ENCODE measurements at places on chromosomes 5 and 9.

DNA sequence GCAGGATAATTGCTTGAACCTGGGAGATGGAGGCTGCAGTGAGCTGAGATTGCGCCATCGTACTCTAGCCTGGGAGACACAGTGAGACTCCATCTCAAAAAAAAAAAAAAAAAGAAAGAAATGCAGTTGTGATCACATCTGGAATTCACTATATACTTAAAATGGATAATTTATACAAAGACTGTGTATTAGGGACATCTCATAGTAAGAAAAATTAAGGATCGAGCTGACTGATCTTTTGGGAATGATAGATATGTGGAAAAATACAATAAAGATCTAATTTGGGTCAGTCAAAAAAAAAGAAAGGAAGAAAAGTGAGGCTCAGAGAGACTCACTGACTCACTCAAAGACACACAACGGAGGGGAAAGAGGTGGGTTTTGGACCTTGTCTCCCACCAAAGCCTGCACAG, 73.2 kb upstream of the STXBP1 start:
- DNase-seq, result no peak

GRCh38 chr5:5139336-5139776, 774 bp upstream of the ADAMTS16 start:
- no peak for DNase-seq

- DNase-seq, result peak; percentile 12
These were observed 66.7 kb downstream of the PCDH1 start for GRCh38 chr5:141811287-141812155.

GRCh38 chr9:70160686-70161600, 97.8 kb upstream of the SMC5 start:
- no peak for DNase-seq

DNA sequence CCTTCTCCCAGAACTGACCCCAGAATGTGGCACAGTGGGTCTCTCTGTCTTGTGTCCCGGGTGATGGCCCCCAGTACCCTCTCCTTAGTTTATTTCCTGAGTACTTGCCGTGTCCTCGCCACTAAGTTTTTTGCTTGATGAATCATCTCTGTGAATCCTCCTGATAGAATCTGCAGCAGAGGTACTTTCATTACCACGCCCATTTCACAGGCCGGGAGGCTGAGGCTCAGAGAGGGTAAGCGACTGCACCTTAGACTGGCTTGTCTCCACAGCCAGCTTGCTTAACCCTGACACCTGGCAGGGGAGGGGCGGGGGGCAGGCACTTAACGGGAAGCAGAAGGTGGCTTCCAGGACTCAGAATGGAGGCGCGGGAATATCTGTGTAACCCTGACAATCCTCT, 7.9 kb upstream of the IER5L start:
- no peak for DNase-seq

- no peak for DNase-seq
These were observed 9.7 kb downstream of the OMD start for GRCh38 chr9:92414566-92414965.

- no peak for DNase-seq
These were observed 197.6 kb upstream of the MEF2C start for GRCh38 chr5:89080467-89081116.

DNA sequence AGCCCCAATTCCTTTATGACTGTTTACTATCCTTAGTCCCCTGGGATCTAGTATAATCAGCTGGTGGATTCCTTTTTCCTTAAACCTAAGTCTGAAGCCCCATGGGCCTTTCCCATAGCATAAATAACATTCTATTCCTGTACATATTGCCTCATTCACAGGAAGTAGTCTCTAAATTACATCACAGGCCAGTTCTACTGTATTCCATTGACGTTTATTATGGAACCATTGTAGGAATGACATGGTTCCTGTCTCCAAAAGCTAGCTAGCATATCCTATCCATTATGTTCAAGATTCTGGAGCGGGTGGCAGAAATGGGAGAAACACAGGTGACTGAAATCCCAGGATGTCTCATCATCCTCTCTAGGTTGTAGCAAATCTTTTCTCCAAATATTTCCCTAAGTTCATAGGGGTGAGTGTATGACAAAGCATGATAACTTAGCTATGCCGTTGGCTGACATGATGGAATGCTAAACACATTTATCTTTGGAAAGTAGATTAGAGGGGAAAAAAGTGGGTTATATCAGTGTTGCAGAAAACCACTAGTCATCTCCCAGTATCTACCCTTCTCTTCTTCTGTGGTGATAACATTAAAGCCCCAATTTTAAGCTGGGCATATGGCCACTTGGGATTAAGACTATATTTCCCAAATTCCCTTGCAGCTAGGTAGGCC, 140.1 kb downstream of the FGF1 start:
- DNase-seq, result no peak

DNA sequence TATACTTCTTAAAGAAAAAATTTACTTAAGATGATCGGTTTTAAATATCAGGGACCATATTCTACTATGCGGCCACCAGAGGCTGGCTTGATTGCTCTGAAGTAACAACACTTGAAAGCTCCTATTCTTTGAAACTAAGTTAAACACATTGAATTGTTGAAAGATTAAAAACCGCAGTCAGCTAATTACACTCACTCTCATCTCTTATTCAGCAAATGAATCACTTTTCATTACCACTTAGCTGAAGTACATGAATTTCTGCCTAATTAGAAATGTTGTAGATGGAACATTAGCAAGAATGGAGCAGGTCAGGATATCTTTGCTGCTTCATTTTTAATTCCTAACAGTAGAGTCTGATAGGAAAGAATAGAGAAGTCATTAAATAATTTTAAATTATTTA, 42.3 kb downstream of the LSM11 start:
- no peak for DNase-seq

DNA sequence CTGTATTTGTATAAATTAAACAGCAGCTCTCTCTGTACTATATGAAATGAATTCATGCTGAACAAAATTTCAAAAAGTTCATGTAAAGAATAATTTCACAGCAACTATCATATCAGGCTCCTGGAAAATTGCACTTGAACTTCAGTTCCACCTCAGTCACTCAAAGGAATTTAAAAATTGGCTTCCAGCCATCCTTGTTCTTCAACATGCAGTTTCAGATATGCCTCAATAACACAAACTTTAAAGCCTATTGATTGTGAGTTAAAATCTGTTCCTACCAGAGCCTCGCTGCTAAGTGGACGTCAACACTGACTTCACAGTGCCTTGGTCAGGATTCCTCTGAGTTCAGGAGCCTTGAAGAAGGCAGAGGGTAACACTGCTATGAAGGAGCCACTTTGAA, 418.7 kb upstream of the WWC1 start:
- no peak for DNase-seq

DNA sequence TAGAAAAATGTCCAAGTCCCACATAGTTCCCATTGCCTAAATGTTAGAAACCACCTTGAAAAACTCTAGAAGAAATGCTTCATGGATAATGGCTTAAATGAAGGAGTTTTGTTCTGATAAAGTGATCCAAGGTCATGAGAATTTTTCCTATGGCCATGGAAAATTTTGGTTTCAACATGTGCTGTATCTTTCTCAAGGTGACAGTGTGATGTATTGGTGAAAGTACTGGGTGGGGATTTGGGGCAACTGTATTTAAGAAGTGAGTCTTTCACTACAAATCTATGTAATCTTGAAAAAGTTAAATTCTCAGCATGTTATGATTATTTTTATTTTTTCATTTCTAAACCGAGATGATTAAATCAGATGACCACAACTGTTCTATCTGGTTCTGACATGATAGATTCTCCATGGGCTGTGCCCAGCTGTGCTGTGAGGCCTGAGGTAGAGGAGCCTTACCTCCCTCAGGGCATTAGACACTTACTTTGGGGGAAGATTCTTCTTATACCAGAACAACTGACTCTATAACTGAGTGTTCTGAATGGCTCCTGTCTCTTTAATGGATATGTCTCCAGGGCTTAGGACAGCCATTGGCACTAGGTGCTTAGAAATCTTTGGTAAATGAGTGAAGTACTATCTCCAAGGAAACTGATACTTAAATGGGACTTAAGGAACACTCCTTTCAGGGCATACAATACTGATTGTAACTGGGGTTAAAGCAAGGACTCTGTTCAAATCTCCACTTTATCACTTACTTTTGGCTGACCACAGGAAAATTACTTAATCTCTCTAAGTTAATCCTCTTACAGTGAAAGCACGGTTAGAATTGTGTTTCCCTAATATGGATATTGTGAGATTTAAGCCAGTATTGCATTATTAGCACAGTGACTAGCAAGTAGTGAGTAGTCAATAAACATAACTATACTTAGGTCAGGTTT, 397.4 kb upstream of the MEF2C start:
- DNase-seq, result no peak

GRCh38 chr9:123761905-123762605, 167.9 kb downstream of the DENND1A start:
- DNase-seq, result no peak

- no peak for DNase-seq
These were observed 323.4 kb downstream of the KDM4C start for GRCh38 chr9:7081065-7081600.

GRCh38 chr9:105441616-105442160, 6.1 kb upstream of the FSD1L start:
- no peak for DNase-seq

GRCh38 chr5:111530298-111530740, 18.0 kb upstream of the STARD4 start:
- peak; percentile 64 for DNase-seq

DNA sequence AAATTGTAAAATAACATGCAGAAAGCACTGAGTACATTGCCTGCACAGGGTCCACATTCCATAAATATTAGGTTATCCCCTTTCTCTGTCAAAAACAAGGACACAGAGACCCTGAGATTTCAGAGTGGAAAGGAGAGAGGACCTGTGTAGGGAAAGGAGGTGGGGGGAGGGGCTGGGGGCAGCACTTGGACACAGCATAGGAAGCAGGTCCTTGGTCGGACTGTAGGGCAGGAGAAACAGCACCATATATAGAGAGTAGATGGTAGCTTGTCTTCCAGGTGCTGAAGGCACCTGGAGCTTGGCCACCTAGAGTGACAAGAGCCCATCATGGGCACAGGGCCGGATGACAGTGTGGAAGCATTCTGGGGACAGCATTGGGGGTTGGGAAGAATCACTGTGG, 2.4 kb downstream of the TPM2 start:
- no peak for DNase-seq

GRCh38 chr5:146208916-146209522, 5.6 kb downstream of the RBM27 start:
- no peak for DNase-seq

DNA sequence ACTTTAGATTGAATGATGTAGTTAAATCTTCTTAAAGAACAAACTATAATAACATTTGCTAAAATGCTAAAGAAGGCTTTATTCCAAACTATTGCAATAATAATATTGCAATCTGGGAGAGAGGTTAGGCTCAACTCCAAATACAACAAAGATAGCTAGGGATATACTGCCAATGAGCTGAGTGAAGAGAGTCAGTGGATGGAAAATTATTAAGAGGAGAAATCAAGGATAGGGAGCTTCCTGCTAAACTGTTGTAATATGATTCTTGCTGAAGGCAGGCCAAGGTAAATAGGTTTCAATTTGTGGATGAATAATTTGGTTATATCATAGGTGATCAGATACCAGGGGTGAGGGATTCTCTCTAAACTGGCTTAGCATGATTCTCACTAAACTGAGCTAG, 1651.5 kb downstream of the EFNA5 start:
- no peak for DNase-seq

DNA sequence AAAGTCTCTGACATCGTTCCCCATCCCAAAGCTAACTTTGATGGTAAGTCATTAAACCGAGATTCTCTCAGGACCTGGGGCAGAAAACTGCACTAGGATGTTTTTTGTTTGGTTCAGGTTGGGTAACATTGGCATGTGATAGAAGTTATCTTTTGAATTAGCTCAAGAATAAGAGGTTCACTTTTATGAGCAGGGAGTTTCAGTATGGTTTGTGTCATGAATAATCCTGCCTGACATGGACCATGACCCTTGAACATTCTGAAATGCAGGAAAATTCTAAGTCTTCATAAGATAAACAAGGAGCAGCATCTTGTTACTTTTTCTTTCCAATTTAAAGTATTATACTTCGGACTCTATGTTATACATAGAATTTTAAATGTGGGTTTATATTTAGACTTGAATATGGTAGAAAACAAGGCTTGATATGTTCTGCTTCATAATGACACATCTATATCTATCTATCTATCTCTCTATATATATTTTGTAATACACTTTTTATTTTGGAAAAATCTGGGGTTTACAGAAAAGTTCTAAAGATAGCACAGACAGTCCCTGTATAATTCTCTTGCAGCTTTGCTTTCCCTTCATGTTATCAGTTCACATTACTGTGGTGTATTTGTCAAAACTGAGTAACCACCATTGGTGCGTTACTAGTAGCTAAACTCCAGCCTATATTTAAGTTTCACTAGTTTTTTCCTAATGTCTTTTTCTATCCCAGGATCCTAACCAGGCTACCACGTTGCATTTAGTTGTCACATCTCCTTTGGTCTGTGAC, 102.7 kb upstream of the TAF11L2 start:
- no peak for DNase-seq

- no peak for DNase-seq
These were observed 1829.9 kb downstream of the EFNA5 start for GRCh38 chr5:105840800-105841199.

DNA sequence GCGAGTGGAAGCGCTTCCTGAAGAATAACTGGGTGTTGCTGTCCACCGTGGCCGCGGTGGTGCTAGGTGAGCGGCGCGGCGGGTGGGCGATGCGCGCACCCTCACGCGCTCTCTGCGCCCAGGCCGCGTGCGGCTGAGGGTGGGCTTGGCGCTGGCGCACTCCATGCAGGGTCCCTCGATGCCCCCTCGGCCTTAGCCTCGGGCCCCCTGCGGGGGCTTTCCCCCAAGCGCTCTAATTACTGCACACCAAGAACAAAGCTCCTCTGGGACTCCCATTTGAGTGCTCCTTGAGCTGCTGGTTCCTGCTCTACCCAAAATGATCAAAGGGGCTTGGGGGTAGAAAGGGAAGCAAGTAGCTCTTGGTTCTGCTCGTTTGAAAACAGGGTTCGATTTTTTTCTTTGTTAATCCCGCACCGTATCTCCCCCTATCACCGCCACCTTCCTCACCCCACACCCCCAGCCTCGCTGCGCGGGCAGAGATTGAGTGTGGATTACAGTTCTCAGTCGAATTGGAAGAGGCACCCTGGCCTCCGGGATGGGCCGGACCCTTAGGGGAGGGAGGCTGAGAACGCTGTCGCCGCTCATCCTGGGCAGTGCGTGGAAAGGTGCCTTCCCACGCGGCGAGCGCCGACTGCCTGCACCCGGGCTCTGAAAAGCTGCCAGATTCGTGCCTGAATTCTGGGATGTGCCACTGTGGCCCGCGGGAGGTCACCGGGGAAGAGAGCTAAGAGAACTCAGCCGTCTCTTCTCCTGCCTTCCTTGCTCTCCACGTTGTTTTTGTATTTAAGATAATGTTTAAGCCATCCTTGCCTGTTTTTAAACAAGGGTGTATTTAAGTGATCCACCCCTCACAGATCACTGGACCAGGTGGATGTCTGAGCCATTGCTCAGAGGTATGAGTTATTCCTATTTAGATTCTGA, 697 bp downstream of the SLC1A1 start:
- no peak for DNase-seq

- no peak for DNase-seq
These were observed 63.5 kb downstream of the C9orf50 start for GRCh38 chr9:129557192-129558036.

- no peak for DNase-seq
These were observed 112.2 kb downstream of the MVB12B start for GRCh38 chr9:126438741-126439401.
